ENCODE measurements at places on chromosomes 12 and 14.

DNA sequence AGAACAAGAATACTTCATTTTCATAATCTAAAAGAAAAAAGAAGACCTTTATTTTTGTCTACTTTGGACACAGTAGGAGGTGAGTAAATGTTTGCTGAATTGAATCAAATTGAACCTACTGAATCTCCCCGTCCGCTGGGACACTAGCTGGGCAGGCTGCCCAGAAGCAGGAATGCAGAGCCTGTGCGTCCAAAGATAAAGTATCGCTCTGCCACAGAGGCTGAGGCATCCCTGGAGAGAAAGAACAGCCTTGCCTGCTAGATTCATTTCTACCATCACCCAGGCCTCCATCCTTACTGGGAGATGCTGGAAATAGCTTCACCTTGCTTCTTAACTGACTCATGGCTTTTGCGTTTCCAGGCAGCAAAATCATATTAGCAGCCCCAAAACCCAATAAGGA is 64.1 kb upstream of the TSPAN11 start:
- DNase-seq: no peak

DNA sequence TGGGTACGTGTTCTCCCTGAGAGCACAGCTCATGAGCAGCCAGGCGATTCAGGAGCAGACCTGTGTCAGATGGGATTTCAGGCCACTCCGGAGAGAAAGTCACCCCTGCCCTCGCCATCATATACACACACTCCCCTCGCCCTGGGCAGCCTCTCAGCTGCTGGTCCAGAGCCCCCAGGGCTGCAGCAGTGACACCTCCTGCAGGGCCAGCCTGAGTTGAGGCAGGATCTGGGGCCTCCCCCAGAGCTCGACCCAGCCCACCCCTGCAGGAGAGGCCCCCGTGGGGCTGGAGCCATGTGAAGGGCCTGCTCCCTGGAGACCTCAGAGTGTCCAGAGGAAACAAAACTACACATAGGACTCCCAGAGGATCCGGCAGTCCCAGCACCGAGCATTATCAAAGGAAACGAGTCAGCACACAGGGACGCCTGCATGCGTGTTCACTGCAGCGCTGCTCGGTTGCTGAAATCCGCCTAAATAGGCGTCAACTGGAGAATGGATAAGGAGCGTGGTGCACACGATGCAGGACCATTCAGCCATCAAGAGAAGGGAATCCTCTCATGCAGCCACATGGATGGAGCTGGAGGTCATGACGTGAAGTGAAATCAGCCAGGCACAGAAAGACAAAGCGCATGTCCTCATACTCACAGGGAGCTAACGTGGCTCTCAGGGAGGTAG is 104.0 kb downstream of the TNFAIP2 start:
- DNase-seq: no peak

- DNase-seq: no peak
Observed at GRCh38 chr14:100906420-100906819, 2.9 kb upstream of the RTL1 start.

GRCh38 chr12:48807981-48808380 is 10.3 kb upstream of the CACNB3 start:
- no peak for DNase-seq

DNA sequence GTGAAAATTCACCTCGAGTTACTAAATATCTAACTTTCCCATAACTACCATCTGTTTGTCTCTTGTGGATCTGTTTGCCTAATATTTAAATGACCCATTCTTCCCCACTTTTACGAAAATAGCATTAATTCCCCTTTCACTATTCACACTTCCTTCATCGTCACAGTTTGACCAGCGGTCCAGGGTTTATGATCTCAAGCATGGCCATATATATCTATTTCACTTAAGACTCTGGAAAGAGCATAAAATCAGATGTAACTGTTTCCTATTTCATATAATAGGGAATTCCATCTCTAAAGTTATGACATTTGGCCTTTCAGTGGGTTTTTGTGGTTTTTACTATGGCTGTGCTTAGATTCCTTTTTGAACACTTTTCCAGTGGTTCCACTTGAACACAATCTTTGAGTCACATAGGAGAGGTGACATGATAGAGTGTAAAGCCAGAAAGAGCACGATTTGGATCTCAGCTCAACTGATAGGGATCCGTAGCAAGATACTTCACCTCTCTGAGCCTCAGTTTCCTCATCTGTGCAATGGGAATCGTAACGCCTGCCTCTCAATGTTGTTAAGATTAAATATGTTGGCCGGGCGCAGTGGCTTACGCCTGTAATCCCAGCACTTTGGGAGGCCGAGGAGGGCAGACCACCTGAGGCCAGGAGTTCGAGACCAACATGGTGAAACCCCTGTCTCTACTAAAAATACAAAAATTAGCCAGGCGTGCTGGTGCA is 754 bp upstream of the BCL2L14 start:
- DNase-seq: no peak

- no peak for DNase-seq
Observed at GRCh38 chr12:131818821-131819585, 9.2 kb upstream of the MMP17 start.

GRCh38 chr14:21308132-21308478 is 28.2 kb downstream of the RPGRIP1 start:
- no peak for DNase-seq

DNA sequence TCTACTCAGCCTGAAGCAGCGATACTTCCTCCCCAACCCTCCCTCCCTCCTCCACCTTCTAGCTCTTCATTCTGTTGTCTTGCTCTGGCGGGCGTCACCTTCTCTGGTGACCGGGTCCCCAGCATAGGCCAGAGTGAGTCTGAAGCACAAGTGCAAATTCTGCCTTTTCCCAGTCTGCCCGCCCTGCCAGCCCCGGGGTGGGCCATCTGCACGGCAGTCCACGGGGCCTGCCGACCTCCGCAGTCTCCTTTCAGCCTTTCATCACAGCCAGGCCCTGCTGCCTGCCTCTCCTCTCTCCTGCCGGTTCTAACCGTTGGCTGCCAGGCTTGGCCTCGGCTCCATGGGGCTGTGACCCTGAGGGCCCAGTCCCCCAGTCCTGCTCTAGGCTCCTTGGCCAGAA is 58.7 kb downstream of the TESC start:
- no peak for DNase-seq

GRCh38 chr14:38238878-38239277 is 17.0 kb downstream of the CLEC14A start:
- DNase-seq: no peak

- DNase-seq: no peak
Observed at GRCh38 chr12:111412830-111413441, 7.2 kb downstream of the SH2B3 start.

GRCh38 chr14:49991491-49991890 is 98.6 kb downstream of the ARF6 start:
- DNase-seq: no peak

- no peak for DNase-seq
Observed at GRCh38 chr12:32811686-32812392, 56.1 kb upstream of the YARS2 start.

- no peak for DNase-seq
Observed at GRCh38 chr12:105352940-105353635, 22.6 kb downstream of the C12orf75 start.

DNA sequence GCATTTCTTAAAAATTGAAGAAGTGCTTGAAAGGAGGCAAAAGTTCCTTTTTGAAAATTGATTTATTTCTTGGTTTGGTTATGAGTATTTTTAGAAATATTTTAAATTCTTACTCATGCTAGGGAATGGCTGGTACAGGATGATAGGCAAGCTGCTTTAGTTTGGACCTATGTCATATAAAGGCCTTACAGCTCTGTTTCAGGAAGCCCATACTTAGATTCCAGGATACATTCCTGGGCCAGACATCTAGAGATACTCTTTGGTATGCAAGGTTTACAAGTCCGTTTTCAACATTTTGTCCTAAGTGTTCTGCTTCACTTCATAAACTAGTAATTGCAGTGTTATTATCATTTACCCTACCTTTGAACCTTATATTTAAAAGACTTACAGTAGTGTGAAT is 186.8 kb downstream of the FUT8 start:
- DNase-seq: no peak

All from activated T-helper 9 cell treated with anti-CD3 and anti-CD28 coated beads, Interleukin-2, amount 50 U/mL, for 16 hours (primary cell).